Activated naive CD8-positive, alpha-beta T cell treated with anti-CD3 and anti-CD28 coated beads for 36 hours (primary cell): ENCODE measurements at places on chromosomes 12 and 14.

- DNase-seq = no peak
Observed at GRCh38 chr14:97827746-97828145, 1030.6 kb downstream of the VRK1 start.

- DNase-seq = peak; percentile 31
Observed at GRCh38 chr14:32201816-32202490, at the start of gene RNU6-7. RNU6-7 (plus strand) TSS chr14:32202045.

- DNase-seq = peak; percentile 81
Observed at GRCh38 chr14:100147181-100147631, 12.2 kb downstream of the DEGS2 start.

- DNase-seq = peak; percentile 64
Observed at GRCh38 chr12:122190842-122191668, 8.1 kb downstream of the LRRC43 start.

DNA sequence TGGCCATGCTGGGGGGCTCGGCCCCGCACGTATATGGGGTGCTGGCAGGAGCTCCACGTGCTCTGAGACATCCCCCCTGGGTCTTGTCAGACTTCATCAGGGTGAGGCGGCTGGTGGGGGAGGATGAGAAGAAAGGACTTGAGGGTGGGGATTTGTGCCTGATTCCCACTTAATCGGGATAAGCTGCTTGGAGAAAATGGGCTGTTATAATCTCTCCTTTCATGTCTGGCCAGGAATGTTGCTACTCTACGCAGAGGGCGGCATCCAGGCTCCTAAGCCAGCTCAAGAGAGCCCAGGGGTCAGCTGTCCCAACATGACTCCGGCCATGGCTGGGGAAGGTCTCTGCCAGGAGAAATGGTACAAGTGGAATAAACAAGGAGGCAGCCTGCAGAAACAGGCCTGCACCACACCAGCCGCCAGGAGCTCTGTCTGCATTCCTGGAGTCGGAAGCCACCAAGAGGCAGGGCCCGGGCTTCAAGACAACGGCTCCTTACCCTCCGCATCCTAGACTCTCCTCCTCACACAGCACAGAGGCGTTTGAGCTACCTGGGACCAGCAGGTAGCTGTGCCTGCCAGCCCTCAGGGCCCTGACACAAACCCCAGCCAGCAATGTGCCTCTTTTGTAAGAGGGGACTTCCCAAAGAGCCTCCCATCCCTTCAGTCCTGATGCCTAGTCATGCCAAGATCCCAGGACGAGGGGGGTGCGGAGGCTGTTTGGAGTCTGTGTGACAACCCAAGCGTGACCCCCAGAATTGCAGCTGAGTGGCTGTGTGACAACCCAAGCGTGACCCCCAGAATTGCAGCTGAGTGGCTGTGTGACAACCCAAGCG is 195.8 kb upstream of the DIO3 start:
- no peak for DNase-seq

GRCh38 chr12:69534389-69534822 is 50.9 kb upstream of the CCT2 start:
- DNase-seq = peak; percentile 46

DNA sequence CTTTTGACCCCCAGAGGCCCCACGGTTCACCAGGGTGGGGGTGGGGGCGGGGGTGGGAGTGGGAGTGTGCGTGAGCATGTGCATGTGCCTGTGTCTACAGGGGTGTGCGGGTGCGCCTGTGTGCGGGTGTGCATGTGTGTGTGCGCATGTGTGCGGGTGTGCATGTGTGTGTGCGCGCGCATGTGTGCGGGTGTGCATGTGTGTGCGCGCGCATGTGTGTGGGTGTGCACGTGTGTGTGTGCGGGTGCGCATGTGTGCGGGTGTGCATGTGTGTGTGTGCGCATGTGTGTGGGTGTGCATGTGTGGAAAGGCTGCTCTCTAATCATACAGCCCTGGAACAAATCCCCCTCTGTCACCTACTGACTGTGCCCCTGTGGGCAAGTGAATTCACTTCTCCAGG is 38.8 kb downstream of the RFLNA start:
- no peak for DNase-seq

DNA sequence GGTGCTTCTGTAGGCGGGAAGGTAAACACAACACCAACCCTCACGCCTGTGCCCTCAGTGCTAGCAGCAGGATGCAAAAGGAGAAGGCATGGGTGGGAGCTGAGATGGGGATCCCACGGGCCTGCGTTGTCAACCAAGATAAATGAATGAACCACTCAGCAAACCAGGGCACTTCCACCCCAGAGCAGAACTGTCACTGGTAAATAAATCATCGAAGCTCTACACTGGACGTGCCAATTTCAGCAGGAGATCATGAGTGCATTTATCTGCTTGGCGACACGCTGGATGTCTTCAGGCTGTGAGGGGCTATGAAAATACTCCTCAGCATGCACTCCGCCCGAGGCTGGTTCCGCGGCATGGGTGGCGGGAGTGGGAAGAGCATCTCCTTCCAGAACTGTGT is 33.2 kb downstream of the HSPB8 start:
- no peak for DNase-seq

DNA sequence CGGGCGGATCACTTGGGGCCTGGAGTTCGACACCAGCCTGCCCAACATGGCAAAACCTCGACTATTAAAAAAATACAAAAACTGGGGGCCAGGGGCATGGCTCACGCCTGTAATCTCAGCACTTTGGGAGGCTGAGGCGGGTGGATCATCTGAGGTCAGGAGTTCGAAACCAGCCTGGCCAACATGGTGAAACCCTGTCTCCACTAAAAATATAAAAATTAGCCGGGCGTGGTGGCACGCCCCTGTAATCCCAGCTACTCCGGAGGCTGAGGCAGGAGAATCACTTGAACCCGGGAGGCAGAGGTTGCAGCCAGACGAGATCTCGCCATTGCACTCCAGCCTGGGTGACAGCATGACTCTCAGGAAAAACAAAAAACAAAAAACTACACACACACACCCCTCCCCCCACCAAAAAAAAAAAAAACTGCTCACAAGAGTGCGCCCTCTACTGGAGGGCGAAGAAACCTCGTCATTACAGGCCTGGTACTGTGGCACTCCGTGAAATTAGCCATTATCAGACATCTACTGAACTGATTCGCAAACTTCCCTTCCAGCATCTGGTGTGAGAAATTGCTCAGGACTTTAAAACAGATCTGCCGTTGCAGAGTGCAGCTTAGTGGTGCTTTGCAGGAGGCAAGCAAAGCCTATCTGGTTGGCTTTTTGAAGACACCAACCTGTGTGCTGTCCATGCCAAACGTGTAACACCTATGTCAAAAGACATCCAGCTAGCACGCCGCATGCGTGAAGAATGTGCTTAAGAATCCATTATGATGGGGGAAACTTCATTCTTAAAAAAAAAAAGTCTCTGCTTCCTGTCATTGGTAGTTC is 7.7 kb downstream of the PPP1R3E start:
- peak; percentile 49 for DNase-seq

GRCh38 chr12:118058881-118059280 is 2.1 kb downstream of the WSB2 start:
- DNase-seq = no peak

DNA sequence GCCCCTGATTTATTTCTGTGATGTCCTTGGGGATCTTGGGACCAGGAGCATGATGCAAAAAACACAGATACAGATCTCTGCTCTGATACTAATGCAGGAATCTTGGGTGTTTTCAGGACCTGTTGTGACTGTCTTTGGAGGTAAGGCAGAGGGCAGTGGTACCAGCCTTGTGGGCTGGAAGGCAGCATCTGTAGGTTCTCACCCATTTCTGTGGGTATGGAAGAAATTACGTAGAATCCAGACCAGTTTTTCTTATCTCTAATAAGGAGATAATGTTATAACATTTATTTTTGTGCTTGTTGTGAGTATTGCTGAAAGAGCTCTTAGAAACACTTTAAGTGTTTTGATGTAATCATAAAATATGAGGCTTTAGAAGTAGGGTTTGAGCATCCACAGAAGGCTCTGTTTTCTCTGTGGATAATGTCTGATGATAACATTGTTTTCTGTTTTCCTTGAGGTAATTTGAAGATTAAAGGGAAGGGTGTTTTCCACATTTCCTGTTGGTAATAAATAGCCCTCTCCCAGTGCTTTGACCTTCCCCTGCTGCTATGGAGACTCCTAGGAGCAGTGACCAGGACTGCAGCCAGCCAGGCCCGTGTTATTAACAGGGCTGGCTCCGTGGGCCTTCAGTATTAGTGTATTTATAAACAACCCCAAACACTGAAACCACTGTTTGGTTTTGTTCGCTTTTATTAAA is 9.4 kb upstream of the DCP1B start:
- DNase-seq = no peak

GRCh38 chr14:22864979-22865378 is 6.6 kb upstream of the LRP10 start:
- no peak for DNase-seq

GRCh38 chr14:22422238-22422637 is 166.8 kb downstream of the DAD1 start:
- no peak for DNase-seq

- no peak for DNase-seq
Observed at GRCh38 chr12:96986883-96987523, 79.9 kb downstream of the NEDD1 start.

DNA sequence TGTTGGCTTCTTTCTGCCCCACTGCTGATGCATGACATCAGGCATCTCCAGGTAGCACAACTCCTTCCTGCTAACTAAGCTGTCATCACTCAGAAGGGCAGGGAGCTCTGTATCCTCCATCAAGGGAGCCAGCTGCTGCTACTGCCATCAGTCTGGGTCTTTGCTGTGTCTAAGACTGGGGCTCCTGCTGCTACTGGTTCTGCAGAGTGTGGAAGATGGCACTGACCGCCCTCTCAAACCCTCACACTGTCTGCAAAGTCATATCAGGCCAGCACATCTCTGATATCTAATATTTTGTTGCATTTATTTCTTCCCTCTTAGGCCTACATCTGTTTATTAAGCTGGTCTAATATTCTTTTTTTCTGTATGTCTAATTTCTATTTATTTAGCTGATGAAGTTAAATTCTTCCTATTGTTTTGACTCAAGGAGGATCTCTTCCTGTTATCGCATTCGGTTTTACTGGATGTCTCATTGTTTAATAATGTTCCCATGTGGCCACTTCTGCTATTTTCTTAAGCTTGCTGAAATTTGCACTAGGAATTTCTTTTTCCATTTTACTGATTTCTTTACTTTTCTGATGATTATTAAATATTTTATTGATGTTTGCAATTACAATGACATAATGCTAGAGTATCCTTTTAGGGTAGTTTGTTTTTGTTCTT is 7.6 kb upstream of the E2F7 start:
- no peak for DNase-seq

- DNase-seq = no peak
Observed at GRCh38 chr12:43893670-43894069, 57.8 kb downstream of the TMEM117 start.

DNA sequence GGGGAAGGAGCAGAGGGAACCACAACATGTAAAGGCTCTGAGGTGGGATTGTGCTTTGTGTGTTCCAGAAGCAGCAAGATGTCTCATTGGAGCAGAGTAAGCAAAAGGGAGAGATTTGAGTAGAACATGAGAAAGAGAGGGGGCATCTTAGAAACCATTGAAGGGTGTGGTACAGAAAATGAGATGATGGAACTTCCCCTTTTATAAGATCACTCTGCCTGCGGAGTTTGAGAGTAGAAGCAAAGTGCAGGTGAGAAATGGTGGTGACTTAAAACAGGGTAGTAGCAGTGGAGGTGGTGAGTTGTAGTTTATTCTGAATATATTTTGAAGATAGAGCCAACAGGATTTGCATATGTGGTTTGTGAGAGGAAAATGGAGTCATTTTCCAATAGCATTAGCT is 56.0 kb downstream of the FBXO34 start:
- DNase-seq = no peak

GRCh38 chr12:98741196-98741555 is 96.1 kb downstream of the APAF1 start:
- DNase-seq = peak; percentile 14

DNA sequence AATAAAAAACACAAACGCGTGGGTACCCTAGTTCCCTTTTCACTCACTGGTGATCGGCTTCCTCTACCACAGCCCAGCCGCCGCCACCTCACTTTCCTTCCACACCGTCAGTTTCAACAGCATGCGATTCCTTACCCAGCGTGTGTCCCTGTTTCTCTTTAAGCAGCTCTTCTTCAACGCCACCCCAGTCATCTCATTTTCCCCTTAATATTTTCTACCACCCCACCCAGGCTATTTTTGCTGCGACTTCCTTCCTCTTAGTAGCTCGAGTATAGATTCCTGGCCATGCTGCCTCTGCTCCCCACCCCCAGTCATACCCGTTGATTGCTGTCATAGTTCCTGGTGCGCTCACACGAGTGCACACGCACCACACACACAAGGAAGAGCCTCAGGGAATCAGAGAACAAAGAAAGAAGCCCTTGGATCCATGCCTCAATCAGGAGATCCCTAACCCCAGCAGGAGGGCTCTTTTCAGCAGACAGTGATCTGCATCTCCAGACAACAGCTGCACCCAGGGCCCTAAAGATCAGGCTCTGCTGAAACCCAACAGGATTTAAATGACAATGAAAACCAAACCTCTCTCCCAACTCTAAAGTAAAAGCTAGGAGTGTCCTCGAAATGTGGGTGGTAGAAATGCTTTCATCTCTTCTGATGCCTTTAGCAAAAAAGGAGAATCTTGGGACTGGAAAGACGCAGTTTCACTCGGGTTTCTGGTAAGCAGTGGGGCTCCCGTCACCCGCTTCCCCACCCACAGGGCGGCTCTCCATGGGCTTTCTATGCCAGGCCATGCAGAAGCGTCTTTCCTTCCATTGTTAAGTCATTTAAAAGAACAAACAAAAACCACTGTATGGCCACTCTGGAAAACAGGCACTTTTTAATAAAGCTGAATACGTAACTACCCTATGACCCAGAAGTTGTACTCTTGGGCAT is 23.8 kb downstream of the VPS37B start:
- peak; percentile 77 for DNase-seq

GRCh38 chr14:105065280-105066228 is at the start of gene GPR132:
GPR132 (minus strand) TSS chr14:105065430; CDS start chr14:105055420, 10,010 bp downstream.
- peak; percentile 88 for DNase-seq

GRCh38 chr14:91927191-91927590 is 20.3 kb downstream of the FBLN5 start:
- no peak for DNase-seq

DNA sequence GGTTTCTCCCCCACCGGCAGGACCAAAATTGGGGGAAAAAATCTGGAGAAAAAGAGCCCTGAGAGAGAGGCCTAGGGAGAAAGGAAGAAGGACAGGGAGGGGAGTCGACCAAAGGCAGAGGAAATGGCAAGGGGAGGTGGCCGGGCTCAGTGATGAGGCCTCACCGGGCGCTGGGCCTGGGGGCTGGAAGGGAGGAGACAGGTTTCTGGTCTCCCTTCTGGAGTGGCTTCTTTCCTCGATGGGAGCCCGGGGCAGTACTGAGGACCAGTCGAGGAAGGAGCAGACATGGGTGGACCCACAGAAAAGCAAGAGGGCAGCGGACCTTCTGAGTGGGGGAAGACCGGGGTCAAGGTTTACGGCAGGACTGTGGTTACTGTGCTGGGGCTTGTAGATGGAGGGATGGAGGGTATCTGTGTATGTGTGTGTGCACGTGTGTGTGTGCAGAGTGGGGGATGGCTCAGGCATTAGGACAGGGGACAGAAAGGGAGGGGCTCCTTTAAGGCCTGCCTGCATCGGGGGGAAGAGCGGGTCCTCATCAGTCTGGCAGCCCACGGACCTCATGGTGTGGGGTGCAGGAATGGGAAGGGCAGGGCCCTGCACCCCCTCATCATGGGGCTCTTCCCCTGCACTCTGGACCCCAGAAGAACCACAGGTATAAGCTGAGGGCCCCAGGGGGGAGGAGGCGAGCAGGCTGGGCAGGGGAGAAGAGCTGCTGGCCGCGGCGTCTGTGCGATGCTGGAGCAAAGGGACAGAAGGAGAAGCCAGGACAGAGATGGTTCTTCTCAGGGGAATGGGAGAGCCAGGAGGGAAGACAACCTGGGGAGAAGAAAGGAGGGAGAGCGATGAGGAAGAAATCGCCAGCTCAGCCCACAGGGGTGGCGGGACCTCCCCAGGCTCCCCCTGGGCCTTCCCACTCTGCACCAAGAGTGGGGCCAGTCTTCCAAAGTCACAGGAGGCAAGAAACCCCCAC is 15.1 kb upstream of the RPLP0 start:
- no peak for DNase-seq
